D341Med (cell line): ENCODE measurements at places on chromosomes 4 and X.

GRCh38 chr4:136012220-136012619, 1520.1 kb downstream of the PCDH18 start:
- DNase-seq, result no peak

- peak; percentile 74 for DNase-seq
Observed at GRCh38 chr4:71186566-71187403, 152.0 kb upstream of the SLC4A4 start.

- DNase-seq, result no peak
Observed at GRCh38 chrX:20567108-20567507, 300.4 kb upstream of the RPS6KA3 start.

DNA sequence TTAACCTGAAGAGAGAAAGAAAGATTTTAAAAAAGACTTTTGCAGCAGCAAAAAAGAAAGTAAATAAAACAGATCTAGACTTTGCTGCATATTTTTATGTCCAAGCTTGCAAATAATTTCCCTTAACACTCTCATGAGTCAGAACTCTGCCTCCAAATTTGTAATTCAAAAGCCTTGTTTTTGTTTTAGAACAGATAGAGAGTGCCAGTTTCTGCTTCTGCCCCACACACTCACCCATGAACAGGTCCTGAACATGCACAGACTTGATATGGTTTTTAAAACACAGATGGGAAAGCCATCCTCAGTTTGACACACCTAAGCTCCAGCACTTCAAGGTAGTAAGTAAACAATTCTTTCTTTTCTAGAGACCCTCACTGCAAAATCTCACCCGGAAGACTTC, 39.7 kb upstream of the VCX3B start:
- no peak for DNase-seq

GRCh38 chrX:12950851-12951594, 23.9 kb upstream of the TMSB4X start:
- DNase-seq, result peak; percentile 36

DNA sequence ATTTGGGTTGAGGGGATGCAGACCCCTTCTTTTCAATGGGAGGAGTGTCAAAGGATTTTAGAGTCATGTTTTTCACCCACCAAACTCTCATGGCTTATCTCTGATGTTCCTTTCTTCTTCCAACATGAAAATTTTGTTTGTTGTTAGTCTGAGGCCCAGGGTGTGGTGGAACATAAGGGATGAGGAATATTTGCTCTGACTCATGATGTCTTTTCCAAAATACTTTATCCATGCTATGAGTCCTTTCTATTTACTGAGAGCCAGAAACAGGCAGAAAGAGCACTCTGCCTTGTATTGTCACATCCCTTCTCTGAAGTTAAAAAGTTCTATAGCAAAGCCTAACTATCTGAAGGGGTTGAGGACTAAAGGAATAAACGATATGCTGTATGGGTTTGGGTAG, 61.6 kb upstream of the GYPA start:
- DNase-seq, result no peak

DNA sequence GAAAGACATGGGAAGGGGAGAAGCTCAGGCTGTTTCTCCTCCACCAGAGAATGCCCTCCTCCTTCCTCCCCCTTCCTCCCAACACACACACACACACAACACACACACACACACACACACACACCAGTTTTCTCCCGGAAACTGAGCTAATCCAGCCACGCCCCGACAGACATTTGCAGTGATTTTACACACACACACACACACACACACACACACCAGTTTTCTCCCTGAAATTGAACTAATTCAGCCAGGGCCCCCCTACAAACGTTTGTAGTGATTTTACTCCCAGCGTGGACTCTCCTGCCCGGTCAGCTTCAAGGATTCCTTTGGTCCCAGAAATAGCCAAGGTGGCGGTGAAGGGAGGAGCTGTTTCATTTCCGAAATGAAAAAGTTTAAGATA, 32.9 kb upstream of the STX18 start:
- no peak for DNase-seq

GRCh38 chr4:153089742-153090141, 114.5 kb upstream of the TRIM2 start:
- DNase-seq, result no peak

- no peak for DNase-seq
Observed at GRCh38 chr4:78624048-78624447, 72.5 kb downstream of the ANXA3 start.

GRCh38 chrX:40170830-40171512, 73.2 kb upstream of the BCOR start:
- DNase-seq, result no peak

DNA sequence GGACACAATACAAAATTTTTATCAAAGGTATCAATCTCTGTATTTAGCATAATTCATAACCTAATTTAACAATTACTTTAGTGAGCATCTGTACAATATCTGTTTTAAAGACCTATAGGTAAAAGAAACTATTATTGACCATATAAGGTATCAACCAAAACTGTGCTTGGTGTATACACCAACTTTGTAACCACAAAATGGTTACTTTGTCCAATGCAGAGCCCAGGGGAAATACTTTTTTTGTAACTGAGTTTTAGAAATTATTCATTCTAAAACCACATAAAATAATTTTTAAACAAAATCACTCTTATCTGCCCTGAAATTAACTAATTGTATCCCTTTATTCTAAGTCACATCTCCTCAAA, 5.0 kb downstream of the CXXC4 start:
- DNase-seq, result no peak

- DNase-seq, result no peak
Observed at GRCh38 chr4:24800325-24800895, 5.0 kb downstream of the SOD3 start.

GRCh38 chr4:186137196-186137794, 32.8 kb downstream of the FAM149A start:
- DNase-seq, result no peak

GRCh38 chr4:109820563-109820962, 5.0 kb downstream of the GAR1 start:
- peak; percentile 70 for DNase-seq

GRCh38 chr4:8308856-8309771, 39.6 kb downstream of the HTRA3 start:
- DNase-seq, result no peak
